Thoracic aorta (tissue), 2 donors: ENCODE measurements at places on chromosomes 2 and 18. TPM values are rescaled to one million over a fixed set of nuclear protein-coding genes. Genes with fewer than 3 reads are reported as not detected.

The DUSP2 gene
- 8.5 TPM for total RNA-seq

The CDK15 gene
- 1.5 TPM for total RNA-seq

The SPATA3 gene
- not detected for total RNA-seq

The GLI2 gene
- 4.9 TPM for total RNA-seq

The MYO7B gene
- 0.14 TPM for total RNA-seq

The EIF2B4 gene
- 55.4 TPM for total RNA-seq

The PRADC1 gene
- total RNA-seq = 24.5 TPM

The UPP2 gene
- not detected for total RNA-seq

The HS6ST1 gene
- total RNA-seq = 21.8 TPM

The PLEKHB2 gene
- total RNA-seq = 40.1 TPM

The TDRD15 gene
- total RNA-seq = 0.14 TPM

DNA sequence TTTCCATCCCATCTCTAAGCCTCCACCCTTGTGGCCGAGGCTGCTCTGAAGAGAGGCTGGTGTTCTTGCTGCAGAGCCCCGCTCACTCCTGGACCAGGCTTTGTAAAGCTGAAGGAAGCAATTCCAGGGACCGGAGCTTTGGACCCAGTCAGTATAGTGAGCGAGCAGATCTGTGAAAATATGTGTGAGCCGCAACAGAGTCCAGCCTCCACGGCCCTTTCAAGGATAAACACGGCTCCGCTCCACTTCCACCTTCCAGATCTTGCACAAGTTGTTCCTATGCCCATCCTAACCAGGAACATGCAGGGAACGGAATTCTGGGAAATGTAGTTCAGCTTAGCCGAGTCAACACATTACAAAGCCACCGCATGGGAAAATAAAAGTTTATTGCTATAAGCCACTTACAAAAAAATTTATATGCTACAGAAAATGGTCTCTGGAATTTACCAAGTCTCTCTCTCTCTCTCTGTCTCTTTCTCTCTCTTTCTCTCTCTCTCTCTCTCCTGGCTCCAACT, 151.7 kb upstream of the ZNF521 start:
- DNase-seq = peak; percentile 3
- peak overlapping the region; percentile 68 for H3K4me3 ChIP-seq
- H3K4me1 ChIP-seq = no peaks in the 10 kb centered on the region
- H3K36me3 ChIP-seq = no peaks in the 10 kb centered on the region

- H3K36me3 ChIP-seq = no peaks in the 10 kb centered on the region
- no peak for DNase-seq
- no peaks in the 10 kb centered on the region for H3K27me3 ChIP-seq
- H3K4me3 ChIP-seq = peak overlapping the region; percentile 54
- peaks cover 20% of the 10 kb centered on the region for H3K4me1 ChIP-seq
These were observed 211.4 kb upstream of the SMIM21 start for GRCh38 chr18:75638776-75639471.

DNA sequence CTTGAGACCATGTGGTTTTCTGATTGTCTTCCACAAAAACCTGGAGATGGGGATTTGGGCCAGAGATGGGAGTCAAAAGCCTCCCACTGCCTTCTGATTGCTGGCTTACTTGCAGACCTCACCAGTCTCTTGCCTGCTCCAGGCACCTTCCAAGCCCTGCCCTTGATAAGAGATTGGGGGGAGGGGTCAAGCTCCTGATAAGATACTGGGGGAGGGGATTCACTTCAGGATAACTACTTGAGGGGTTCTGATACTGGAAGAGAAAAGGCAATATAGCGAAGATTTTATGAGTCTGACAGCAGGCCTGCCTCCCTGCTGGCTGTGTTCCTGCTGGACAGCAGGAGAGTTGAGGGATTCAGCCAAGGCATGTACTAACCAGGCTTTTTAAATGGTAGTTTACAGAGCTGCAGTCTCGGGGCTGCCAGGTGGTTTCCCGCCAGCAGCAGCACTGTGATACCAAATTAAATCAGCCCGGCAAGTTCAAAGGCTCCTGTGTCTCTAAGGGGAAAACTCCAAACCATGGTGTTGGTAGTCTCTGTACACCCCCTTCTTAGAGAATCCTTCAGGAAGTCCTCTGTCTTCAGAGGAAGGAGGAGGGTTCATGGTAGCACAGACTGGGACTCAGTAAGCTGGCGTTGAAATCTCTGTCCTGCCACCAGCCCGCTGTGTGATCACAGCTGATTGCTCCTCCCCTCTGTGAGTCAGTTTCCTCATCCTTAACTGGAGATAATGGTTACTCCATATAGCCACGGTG, 58.3 kb downstream of the FBXO36 start:
- peak overlapping the region; percentile 32 for H3K4me3 ChIP-seq
- peak; percentile 8 for DNase-seq
- no peaks in the 10 kb centered on the region for H3K36me3 ChIP-seq
- H3K27ac ChIP-seq = peak overlapping the region; percentile 6
- H3K4me1 ChIP-seq = no peaks in the 10 kb centered on the region

GRCh38 chr18:7452331-7452730, 114.8 kb upstream of the PTPRM start:
- H3K4me1 ChIP-seq = no peaks in the 10 kb centered on the region
- no peak for DNase-seq
- no peak overlapping the region for H3K4me3 ChIP-seq

GRCh38 chr2:3612639-3613523, 18.0 kb downstream of the COLEC11 start:
- no peaks in the 10 kb centered on the region for H3K4me1 ChIP-seq
- no peak for DNase-seq
- H3K4me3 ChIP-seq = no peak overlapping the region
- no peaks in the 10 kb centered on the region for H3K36me3 ChIP-seq

DNA sequence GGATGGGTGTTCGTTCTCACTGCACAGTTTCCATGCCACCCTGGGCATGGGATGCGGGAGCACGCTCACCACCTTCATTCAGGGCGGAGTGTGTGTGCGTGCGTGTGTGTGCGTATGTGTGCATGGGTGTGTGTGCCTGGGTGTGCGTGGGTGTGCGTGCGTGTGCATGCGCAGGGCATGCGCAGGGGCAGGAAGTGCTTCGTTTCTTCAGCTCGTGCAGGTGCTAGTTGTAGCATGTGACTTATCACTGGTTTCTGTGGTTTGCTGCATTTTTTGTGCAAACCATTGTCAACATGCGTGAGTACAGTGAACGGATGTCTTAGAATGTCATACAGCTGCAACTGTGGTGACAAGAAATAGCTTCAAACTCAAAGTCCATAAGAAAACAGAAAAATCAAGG, 179.5 kb downstream of the PTGR3 start:
- H3K36me3 ChIP-seq = no peaks in the 10 kb centered on the region
- H3K4me1 ChIP-seq = no peaks in the 10 kb centered on the region
- no peaks in the 10 kb centered on the region for H3K27me3 ChIP-seq
- H3K4me3 ChIP-seq = no peak overlapping the region
- no peak for DNase-seq

DNA sequence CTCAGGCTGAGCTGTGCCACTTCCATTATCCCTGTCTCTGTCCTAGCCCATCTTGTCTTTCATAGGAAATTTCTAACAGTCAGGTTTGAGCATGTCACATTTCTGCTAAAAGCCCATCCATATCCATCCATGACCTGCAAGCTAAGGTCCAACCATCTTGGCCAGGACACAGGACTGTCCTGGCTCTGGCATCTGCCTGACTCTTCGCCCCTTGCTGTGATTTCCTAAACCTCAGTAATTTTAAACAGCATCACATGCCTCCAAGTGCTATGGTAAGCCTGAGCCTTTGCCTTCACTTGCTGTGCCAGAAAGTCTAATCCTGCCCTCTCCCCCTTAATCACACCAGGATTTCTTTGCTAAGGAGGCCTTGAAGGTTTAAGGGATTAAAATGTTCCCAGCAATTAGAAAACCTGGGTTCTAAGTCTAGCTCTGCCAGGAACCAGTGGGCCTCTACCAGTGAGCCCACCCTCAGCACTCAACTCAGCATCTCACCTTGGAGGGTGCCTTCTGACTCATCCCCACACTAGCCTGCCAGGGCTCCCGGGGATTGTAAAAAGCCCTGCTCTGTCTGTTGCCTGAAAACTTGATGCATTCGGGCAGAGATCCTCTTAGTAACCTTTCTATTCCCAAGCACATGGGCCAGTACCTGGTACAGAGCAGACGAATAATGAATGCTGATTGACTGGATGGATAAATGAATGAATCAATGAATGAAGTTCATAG, 411.0 kb downstream of the LRATD1 start:
- no peak for DNase-seq
- no peaks in the 10 kb centered on the region for H3K27me3 ChIP-seq
- H3K36me3 ChIP-seq = no peaks in the 10 kb centered on the region

DNA sequence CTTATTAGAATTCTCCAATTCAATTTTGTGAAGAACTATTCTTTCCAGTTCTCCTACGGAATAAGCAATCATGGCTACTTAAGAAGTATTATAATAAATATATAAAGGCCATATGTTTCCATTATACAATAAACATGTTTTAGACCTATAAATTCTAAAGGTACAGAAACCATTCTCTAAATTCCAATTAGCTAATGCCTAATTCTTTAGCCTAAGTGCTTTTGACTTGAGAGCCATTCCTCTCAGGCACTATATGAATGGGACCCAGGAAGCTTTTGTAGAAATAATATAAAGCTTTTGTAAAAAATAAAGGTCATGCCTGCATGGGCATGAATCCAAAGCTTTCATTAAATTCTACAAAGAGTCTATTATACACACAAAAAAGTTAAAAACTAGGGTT, 161.0 kb upstream of the UNC80 start:
- no peaks in the 10 kb centered on the region for H3K36me3 ChIP-seq
- H3K27me3 ChIP-seq = no peaks in the 10 kb centered on the region
- H3K27ac ChIP-seq = no peak overlapping the region
- H3K4me3 ChIP-seq = no peak overlapping the region
- no peak for DNase-seq
- no peaks in the 10 kb centered on the region for H3K4me1 ChIP-seq

DNA sequence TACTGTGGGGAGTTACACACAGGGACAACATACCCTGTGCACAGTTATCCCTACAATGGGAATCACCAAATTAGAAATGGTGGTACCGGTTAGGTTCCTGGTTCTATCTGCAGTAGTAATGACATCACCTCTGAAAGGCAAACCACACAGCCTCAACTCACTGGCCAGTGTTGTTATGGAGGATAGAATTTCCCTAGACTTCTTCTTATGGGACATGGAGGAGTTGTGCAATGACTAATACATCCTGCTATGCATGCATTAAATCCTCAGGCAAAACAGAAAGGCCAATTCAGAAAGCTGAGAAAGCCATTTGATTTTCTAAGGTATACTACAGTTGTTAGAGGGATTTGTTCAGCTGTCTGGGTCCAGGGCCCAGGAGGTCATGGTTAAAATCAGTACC, 439.3 kb downstream of the TMX3 start:
- DNase-seq = no peak
- H3K4me3 ChIP-seq = no peak overlapping the region
- no peaks in the 10 kb centered on the region for H3K27me3 ChIP-seq
- H3K27ac ChIP-seq = no peak overlapping the region

DNA sequence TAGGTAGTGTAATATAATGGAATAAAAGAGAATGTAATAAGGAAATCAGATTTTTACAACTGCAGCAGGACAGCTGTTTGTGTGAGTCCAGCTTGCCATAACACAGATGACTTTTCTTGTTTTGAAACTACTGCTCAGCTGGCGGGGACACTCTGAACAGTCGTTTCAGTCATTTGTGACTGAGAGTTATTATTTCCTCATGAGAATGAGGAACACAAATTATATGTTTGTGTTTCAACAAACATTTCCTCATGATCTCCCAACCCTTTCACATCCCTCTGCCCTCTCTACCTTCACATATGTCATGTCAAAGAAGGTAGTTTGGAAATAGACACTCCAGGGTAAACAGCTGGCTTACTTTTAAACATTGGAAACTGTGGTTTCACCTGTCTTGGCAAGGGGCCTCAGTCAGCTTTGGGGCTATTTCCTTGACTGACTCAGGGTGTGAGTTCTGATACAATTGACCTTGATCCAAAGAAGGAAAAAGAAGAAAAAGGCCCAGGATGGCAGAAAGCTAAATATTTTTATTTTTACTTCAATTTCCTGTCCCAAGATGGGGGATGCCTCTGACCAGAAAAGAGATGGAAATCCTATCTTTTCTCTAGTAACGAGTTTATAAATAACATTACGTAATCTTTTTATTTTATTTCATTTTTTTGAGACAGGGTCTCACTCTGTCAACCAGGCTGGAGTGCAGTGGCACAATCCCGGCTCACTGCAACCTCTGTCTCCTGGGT, 593 bp downstream of the SP140L start:
- peaks cover 5% of the 10 kb centered on the region for H3K4me1 ChIP-seq
- no peak for DNase-seq
- H3K4me3 ChIP-seq = peak overlapping the region; percentile 88
- peak overlapping the region; percentile 49 for H3K27ac ChIP-seq

DNA sequence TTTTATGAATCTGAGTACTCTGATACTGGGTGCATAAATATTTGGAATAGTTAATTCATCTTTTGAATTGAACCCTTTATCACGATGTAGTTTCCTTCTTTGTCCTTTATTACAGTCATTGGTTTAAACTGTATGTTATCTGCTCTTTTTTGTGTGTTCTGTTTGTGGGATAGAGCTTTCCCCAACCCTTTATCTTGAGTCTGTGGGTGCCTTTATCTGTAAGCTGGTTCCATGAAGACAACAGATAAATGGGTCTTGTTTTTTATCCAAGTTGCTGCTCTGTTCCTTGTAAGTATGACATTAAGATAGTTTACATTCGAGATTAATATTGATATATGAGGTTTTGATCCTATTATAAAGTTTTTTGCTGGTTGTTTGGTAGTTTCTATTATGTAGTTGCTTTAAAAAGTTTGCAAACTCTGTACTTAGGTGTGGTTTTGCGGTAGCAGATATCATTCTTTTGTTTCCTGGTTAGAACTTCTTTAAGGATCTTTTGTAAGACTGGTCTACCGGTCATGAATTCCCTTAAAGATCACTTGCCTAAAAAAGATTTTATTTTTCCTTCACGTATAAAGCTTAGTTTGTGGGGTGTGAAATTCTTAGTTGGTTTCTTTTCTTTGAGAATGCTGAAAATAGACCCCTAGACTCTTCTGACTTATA, 1451.3 kb upstream of the SLC39A10 start:
- DNase-seq = no peak
- H3K4me3 ChIP-seq = no peak overlapping the region
- H3K27me3 ChIP-seq = no peaks in the 10 kb centered on the region
- no peaks in the 10 kb centered on the region for H3K4me1 ChIP-seq
- H3K27ac ChIP-seq = no peak overlapping the region
